Muscle of back (tissue), 13 donors: ENCODE measurements at places on chromosomes 6 and 20. TPM values are rescaled to one million over a fixed set of nuclear protein-coding genes. Genes with fewer than 3 reads are reported as not detected.
A peak's percentile ranks its signal among the peaks of the same experiment; 100 is the strongest.

DNA sequence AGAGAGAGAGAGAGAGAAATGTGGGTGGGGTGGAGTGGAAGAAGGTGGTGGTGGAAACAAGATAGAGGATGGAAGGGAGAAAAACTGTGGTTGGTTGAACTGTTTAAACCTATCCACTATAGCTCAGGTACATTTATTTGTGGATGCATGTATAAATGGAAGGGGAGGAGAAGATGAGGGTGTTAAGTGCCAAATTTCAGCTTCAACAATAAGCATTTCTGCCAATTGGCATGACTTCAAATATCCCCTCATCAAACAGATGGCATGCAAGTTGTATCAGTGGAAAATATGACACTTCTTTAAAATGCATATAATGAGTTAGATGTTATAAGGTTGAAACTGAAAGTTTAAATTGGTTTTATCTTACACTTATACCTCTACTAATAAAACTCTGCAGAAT is 216.1 kb downstream of the LMBRD1 start:
- peak; percentile 6 for DNase-seq

- DNase-seq: no peak
Measured at GRCh38 chr6:117555262-117555849, 47.0 kb downstream of the GOPC start.

DNA sequence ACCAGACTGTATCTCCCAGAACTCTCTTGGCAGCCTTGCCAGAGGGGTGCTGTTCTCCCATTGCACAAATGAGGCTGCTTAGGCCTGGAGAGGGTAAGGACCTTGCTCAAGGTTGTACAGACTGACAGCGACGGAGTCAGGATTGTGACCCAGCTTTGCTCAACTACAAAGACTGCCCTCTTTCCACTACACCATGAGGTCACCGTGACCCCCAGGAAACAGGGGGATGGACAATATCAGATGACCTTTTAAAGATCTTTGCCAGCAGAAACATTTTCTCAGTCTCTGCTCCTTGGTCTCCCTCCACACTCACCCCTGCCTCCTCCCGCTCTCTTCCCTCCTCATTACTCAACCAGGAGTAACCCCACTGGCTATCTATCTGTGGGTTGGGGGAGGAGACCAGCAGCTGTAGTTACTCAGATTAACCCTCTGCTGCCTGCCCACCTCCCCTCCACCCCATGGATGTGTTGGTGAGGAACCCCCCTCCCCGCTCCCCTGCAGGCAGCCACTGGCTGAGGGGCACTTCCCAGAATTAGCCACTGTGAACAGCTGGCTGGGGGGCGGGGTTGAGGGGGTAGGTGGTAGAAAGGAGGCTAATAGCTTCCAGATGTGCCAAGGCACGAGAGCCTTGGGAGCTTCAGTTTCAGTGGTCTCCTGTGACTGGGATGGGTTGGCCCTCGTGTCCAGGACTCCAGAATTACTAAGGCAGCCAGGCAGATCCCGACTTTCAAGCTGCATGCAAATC is 26.9 kb upstream of the MRPS18A start:
- no peak for DNase-seq

- no peak for DNase-seq
Measured at GRCh38 chr20:23320317-23320716, 30.3 kb upstream of the NXT1 start.

The GPSM3 gene
- 8.1 TPM for polyA plus RNA-seq

- no peak for DNase-seq
Measured at GRCh38 chr6:49004801-49005200, 458.3 kb downstream of the MMUT start.

GRCh38 chr6:112980676-112981075 is 633.5 kb downstream of the RFPL4B start:
- DNase-seq: no peak

The SNAI1 gene
- 8.7 TPM for polyA plus RNA-seq

The ROS1 gene
- 0.13 TPM for polyA plus RNA-seq

The HLA-DRB1 gene
- 22.6 TPM for polyA plus RNA-seq

DNA sequence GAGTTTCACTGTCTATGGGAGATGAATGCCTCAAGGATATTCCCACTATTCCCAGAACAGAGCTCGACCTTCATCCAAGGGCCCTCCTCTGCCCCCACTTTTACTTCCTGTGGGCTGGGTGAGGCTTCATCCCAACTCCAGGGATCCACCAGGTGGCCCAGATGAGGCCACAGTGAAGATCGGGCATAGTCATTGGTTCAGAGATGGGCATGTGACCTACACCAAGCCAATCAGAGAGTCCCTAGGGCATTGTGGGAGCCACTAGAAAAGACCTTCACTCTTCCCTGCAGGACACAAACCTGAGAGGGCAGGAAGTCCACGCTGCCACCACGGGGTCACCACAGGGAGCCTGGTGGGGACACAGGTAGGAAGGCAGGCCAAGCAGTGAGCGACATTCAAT is 72.9 kb upstream of the SLC22A16 start:
- DNase-seq: no peak

The LAMA4 gene
- polyA plus RNA-seq: 148 TPM

The GLP1R gene
- polyA plus RNA-seq: not detected
